Kidney epithelial cell (primary cell): ENCODE measurements at places on chromosomes 5 and 9.

GRCh38 chr9:72960446-72960845, 7.6 kb upstream of the ALDH1A1 start:
- no peak for DNase-seq

DNA sequence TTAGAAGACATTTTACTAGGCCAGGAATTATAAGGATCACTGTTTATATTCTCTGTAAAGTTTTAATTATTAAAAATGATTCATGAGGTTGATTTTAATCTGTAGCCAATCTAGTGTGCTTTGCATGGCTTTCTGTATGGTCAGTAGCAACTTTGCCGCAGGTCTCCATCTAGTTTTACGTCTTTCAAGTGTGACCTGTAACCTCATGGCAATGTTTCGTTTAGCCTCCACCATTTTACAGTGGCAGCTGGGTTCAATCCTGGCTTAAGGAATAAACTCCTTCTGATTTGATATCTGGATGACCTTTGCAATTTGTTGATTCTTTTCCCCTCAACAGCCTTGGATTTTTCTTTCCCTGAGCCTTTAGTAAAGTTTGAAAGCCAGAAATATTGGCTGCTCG, 434.5 kb upstream of the CDH9 start:
- DNase-seq, result no peak

GRCh38 chr5:14365831-14366430, 215.7 kb upstream of the OTULINL start:
- no peak for DNase-seq

DNA sequence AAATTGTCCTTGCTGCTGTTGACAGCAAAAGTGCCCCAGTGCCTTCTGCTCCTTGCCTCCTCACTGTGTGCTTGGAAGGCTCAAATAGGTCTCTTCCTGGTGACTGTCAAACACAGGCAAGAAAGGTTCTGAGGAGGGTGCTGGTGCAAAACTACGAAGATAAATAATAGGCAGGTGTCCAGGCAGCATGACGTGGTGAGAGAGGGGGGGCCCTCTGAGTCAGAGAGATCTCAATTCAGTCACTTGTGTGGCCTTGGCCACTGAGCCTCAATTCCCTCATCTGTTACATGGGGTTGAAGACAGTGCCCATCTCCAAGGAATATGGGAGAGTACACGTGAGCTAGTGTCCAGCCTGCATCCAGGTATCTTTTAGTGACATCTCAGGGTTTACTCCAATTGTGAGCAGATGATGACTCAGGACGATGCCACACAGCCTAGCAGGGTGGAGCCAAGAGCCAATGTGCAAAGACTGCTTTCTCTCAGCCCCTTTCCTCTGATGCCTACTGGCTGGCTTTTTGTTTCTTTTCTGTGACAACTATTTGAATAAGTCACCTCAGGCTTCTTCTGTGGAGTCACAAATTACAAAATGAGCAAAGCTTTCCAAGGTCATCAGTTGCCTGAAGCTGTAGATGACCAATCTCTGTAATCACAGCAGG, 29.7 kb upstream of the SMIM32 start:
- no peak for DNase-seq

DNA sequence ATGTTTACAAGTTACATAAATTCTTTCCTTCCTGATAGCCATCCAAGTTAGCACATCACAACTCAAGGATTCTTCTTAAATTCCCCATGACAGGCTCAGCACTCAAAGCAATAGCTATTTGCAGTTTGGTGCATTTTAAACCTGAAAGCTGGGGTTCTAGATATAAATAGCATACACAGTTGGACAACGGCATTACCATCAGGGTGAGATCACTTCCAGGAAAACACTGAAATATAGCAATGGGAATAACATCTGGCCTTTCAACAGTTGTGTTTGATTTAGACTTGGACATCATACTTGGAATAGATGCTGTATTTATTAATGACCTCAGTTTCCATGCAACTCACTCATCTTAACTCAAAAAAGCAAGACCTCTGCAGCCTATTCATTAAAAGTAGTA, 24.7 kb upstream of the LECT2 start:
- no peak for DNase-seq

DNA sequence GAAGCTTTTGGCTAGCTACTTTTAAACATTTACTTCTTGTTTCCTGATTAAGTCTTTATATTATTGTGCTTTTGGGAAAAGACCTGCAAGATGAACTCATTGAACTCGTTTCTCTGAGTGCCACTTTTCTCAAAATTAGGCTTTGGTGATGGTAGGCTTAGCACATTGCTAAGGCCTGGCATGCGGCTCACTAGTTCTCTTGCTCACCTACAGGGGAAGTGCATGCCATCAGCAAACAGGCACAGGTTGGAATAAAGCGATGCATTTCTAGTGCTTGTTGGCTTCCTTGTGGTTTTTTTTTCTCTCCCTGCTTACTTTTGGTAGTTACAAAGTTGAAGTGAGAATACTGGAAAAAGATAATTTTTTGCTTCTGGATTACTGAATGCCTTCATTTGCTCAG, 41.4 kb downstream of the TLE4 start:
- DNase-seq, result no peak

- no peak for DNase-seq
These were observed 512.5 kb downstream of the DMAC1 start for GRCh38 chr9:7287065-7287464.

DNA sequence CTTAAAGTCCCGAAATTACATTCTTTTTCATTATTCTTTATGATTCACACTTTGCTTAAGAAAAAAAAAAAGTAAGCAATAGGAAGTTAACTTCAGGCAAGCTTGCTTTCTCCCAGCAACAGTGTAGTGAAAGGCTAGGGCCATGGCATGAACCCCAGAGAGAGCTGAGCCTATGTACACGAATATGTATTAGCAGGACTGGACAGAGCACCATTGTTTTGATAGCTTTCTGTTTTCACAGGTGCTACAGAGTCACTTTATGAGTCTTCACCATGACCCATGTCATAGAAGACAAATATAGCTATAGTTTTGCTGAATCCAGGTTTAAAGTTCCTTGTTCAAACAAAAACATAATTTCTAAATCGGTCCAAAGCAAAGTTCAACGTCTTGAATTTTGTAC, 199.2 kb downstream of the ADAMTSL1 start:
- no peak for DNase-seq

DNA sequence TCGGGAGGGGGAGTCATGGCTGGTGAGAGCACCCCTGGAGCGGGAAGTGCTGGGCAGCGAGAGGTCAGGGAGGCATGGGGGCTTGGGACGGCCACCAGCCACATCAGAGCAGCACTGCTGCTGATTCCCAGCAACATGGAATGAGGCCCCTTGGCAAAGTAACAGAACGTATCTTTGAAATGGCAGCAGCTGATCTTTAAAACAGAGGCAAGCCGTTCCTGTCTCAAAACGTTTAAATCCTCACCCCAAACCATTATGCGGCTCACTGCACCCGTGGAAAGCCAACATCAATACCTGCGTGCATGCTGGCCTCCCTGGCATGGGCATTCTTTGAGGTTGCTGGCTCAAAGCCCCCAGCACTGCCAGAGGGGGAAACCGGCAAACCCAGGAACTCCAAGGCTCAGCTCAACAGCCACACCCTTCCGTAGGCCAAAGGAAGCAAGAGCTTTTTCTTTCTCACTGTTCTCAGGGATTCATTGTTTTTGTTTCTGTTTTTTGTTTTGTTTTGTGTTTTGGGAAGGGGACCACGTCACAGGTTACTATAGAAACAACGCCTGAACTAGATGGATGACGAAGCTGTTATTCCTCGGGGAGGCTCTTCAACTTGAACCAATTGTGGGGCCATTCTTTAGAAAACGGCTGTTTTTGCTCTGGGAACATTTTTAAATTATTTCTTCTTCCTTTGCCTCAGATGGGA, 28.1 kb upstream of the OBP2B start:
- no peak for DNase-seq

- no peak for DNase-seq
These were observed 1978.6 kb upstream of the CDH6 start for GRCh38 chr5:29214839-29215238.

GRCh38 chr9:13958672-13959071, 355.3 kb downstream of the NFIB start:
- no peak for DNase-seq

- DNase-seq, result no peak
These were observed 408.8 kb downstream of the ADGRV1 start for GRCh38 chr5:90967443-90967842.

- no peak for DNase-seq
These were observed 122.8 kb upstream of the DHFR start for GRCh38 chr5:80777347-80778287.

- DNase-seq, result no peak
These were observed 12.1 kb downstream of the ZFAND5 start for GRCh38 chr9:72352911-72353388.

DNA sequence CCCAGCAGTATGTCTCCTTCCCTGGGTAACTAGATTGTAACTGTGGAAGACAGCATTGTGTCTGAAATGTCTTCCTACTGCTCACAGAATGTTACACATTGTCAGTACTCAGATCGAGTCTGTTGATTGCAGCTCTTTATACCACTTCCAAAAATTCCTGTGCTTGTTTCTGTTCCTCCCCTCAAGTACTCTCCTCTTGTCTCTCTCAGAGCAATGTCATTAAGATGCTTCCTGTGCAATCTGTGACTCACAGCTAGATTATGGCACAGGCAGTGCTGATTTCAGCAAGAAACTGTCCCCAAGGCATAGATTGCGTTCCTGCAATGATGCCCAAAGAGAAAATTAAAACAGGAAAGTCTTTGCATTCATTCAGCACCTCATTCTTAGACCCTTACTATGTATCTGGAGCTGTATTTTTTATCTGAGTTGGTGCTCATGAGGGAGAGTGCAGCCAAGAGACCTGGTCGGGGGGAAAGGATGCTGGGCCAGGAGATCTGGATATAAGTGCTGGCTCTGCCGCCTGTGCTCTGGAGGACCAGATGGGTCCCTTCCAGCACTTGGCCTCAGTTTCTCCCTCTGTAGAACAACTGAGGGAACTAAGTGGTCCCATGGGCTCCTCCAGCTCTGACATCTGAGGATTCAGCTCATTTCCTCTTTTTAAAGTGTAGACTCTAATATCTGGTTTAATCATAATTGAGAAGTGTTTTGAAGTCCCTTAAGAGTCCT, 40.8 kb upstream of the GNPDA1 start:
- no peak for DNase-seq

GRCh38 chr9:76654575-76654974, 109.7 kb upstream of the PCA3 start:
- DNase-seq, result peak; percentile 75

- DNase-seq, result no peak
These were observed 45.2 kb upstream of the RAD23B start for GRCh38 chr9:107237873-107238272.

DNA sequence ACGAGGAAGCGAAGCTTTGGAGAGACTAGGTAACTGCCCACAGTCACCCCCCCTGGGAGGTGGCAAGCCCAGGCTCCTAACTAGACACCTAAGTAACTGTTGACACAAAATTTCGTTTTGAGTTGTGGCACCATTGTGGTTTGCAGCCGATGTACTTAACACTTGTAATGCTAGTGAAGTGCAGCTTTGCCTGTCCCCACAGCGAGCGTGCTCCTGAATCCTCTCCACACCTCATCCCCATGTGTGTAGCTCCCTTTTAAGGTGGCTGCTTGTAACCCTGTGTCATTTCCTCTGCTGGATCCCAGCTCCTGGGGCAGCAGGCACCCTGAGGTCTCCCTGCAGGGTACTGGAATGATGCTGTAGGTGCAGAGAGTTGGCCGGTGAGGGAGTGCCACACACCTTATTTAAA, 114.9 kb downstream of the TRIO start:
- no peak for DNase-seq

DNA sequence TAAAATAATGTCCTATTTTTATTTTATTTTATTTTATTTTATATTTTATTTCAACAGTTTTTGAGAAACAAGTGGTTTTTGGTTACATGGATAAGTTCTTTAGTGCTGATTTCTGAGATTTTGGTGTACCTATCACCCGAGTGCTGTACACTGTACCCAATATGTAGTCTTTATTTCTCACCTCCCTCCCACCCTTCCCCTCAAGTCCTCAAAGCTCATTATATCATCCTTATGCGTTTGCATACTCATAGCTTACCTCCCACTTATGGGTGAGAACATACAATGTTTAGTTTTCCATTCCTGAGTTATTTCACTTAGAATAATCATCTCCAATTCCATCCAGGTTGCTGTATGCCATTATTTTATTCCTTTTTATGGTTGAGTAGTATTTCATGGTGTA, 63.5 kb downstream of the ARRDC3 start:
- DNase-seq, result no peak

- DNase-seq, result no peak
These were observed 239.6 kb downstream of the MAN2A1 start for GRCh38 chr5:109929376-109929775.

DNA sequence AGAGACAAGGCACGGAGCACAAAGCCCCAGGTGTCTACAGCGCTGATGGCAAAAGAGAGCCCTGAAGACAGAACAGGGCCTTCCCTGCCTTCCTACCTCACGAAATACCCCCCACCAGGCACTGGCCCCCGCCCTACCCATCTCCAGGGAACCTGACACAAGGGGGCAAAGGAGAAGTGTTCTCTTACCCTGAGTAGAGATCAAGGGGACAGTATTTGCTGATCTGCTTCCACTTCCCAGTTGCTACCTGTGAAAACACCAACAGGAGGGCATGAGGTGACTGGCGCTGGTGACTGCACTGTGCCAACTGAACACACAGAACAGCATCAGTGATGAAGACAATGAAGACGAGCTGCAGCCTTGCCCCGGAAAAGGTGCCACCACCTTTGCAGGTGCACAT, 27.4 kb downstream of the IPPK start:
- no peak for DNase-seq

DNA sequence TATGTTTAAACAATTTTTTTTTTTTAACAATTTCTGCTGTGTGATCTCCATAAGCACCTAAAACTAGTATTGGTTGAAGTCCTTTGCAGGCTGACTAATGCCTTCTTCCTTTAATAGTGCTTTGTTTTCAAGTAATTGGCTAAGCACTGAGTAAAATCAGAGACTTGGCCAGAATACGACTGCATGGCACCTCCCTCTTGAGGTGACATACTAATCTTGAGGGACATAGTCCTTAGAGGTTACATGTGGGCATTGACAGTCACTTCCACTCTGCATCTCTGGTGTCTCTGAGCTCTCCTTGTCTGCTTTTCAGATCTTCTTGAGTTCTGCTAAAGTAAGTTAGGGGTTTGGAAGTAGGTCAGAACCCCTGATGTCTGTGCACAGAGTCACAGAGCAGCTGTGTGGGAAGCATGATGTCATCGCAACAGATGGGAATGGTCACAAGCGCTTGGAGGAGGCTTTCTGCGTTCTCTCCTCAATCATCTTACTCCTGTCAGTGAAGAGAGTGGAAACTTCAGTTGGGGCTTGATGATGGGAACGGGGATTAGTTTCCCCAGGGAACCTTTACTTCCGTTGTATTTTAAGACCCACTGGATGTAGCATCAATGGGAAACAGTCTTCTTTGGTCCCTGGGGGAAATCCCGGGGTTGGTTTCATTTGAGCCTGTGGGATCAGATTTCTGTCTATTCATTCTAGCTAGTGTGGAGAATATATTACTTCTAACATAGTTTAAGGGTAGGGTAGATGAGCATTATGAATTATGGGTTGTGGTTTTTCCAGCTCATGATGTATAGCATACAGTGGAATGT, 136.9 kb downstream of the ARHGAP26 start:
- DNase-seq, result no peak
